ENCODE measurements at places on chromosomes 7 and 10. TPM values are rescaled to one million over a fixed set of nuclear protein-coding genes. Genes with fewer than 3 reads are reported as not detected.

GRCh38 chr10:104587751-104588150, 53.3 kb upstream of the SORCS3 start:
- H3K4me1 ChIP-seq = no peaks in the 10 kb centered on the region
- no peaks in the 10 kb centered on the region for H3K27me3 ChIP-seq
- H3K36me3 ChIP-seq = no peaks in the 10 kb centered on the region

- H3K27ac ChIP-seq = no peak overlapping the region
- no peaks in the 10 kb centered on the region for H3K27me3 ChIP-seq
- H3K4me1 ChIP-seq = peaks cover 22% of the 10 kb centered on the region
- no peaks in the 10 kb centered on the region for H3K36me3 ChIP-seq
Measured at GRCh38 chr10:75736151-75736640, 304.8 kb downstream of the LRMDA start.

OR2A1 gene
- total RNA-seq = not detected

SEMA3E gene
- total RNA-seq = not detected

LIPN gene
- not detected for total RNA-seq

All from Caco-2 (cell line).